Hematopoietic multipotent progenitor cell (in vitro differentiated cells): ENCODE measurements at places on chromosomes 7 and 10. TPM values are rescaled to one million over a fixed set of nuclear protein-coding genes. Genes with fewer than 3 reads are reported as not detected.

Gene CALML5
- total RNA-seq, result not detected

- no peak for DNase-seq
Measured at GRCh38 chr7:148265896-148266295, 324.7 kb upstream of the C7orf33 start.

DNA sequence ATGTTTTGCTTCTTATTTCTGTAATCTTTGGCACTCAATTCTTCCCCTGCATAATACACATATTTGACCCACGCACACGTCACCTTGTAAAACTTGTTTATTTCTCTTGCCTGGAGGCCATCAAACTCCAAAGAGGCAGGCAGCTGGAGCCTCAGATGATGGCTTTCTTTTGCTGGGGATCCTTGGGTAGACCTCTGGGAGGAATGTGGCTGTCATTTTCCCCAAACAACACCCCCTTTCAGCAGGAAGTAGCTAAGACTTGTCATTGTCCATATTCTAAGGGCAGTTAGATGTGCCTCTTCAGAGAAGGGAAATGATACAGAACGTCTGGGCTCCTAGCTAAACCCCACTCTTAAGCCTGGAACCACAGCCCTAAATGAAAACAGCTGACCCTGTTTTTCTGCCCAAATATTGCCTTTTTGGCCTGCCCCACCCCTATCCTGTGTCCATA is 111.3 kb downstream of the ITGB8 start:
- no peak for DNase-seq

- peak; percentile 54 for DNase-seq
Measured at GRCh38 chr7:1432411-1433082, 26.7 kb downstream of the MICALL2 start.
